ENCODE measurements at places on chromosomes 2 and 18.

DNA sequence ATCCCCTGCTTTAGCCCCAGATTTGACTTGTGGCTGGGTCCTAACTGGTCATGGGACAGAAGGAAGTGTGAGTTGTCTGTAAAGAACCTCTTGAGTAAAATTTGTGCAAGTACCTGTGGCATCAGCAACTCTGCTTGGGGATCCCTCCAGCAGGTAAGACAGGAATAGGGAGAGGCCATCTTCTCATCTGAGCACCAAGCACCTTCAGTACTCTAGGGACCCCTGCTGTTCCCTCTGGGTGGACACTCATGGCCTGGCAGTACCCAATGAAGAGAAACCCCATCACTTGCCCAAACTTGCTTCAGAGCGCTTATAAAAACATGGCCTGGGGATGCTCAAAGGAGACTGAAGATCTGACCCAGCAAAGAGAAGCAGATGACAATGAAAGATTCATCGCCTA is 297.8 kb downstream of the SP3 start:
- DNase-seq: no peak

DNA sequence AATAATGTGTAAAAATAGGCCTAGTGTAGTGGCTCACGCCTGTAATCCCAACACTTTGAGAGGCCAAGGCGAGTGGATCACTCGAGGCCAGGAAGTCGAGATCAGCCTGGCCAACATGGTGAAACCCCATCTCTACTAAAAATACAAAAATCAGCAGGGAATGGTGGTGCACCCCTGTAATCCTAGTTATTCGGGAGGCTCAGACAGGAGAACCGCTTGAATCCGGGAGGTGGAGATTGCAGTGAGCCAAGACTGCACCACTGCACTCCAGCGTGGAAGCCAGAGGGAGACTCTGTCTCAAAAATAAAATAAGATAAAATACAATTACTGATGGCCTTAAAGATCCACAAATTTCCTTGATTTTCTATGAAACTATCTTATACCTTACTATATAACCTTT is 3.8 kb downstream of the ATF2 start:
- no peak for DNase-seq

DNA sequence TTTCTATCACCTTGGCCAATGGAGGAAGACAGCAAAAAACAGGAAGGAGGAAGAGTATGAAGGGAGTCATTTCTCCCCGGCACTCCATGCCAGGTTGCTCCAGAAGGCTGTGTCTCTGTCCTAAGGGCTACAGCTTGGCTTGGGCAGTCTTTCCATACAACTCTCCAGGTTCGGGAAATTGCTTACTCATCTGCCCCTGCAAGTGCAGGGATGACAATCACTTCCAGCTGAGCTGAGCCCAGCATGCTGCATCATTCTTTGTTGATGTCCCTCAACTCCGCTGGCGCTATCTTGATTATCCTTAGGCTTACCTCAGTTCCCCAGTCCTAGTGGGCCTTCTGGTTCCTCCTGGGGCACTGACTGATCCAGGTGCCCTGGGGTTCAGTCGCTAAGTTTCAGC is 86.9 kb upstream of the COPS8 start:
- no peak for DNase-seq

DNA sequence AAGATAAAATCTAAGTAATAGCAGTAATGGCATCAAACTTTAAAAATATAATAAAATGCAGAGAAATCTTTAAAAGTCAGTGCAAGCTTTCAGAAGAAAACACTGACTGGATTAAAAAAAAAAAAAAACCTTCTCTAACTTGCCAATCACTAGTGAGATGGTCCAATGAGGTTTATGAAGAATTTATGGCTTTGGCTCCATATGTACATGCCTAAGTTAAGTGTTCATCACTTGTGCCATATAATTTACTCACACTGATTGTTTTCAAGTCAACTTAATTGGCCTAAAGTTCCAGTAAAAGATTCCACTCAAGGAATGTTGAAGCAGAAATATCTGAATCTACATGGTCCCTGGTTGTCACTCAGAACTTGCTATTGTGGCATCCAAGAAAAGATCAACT is 40.7 kb upstream of the RAB27B start:
- no peak for DNase-seq

DNA sequence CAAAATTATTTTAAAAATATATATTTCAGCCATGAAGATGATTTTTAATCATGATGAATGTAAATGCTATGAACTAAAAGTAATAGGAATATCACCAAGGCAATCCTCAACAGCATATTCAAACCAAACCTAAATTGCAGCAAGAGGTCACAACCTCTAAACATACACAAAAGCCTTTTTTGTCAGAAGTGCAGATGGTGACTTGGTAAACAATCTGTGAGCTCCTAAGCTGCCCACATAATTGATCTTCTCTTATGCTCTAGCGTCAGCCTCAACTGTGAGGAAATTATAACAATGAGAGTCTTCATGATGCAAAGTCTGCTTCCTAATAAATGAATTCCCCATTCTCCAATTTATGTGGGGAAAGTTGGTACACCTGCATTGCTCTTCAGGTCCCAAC is 113.2 kb downstream of the TSN start:
- DNase-seq: no peak

GRCh38 chr2:81396417-81397019 is 1092.0 kb upstream of the LRRTM1 start:
- no peak for DNase-seq

- DNase-seq: no peak
Observed at GRCh38 chr2:68426446-68426845, 40.6 kb downstream of the FBXO48 start.

GRCh38 chr2:69604026-69604678 is 39.4 kb downstream of the AAK1 start:
- no peak for DNase-seq

- DNase-seq: no peak
Observed at GRCh38 chr2:51153236-51153635, 121.3 kb upstream of the NRXN1 start.

DNA sequence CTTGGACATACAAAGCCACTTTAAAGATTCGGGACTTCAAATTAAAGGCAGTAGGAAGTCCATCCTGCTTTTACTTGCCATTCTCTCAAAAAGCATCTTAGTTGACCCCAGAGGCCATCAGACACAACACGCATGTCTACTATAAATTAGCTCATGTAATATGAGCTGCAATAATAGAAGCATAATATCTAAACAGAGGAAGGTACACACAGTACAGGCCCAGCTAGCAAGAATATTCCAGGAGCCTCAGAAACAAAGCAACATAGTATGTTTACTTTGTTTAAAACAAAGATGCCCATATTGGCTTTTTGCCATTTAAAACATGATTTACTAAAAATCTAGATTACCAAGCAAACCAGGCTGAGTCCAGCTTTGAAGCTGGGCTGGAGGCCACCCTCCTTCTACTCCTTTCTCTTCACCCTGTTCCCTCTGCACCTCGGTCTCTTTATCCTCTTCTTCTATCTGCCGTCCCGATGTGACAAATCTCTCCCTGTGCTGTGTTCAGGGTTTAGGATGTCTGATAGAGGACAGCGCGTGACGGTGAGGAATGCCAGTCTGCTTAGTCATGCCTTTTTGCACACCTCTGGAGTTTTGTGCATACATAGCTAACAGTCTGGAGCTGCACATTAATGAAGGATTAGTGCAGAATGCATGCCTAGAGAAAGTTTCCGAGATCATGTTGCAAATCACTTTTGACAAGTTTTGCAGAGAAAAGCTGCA is 28.2 kb downstream of the DTNA start:
- DNase-seq: no peak

- no peak for DNase-seq
Observed at GRCh38 chr2:30404319-30405259, 42.5 kb upstream of the LCLAT1 start.

DNA sequence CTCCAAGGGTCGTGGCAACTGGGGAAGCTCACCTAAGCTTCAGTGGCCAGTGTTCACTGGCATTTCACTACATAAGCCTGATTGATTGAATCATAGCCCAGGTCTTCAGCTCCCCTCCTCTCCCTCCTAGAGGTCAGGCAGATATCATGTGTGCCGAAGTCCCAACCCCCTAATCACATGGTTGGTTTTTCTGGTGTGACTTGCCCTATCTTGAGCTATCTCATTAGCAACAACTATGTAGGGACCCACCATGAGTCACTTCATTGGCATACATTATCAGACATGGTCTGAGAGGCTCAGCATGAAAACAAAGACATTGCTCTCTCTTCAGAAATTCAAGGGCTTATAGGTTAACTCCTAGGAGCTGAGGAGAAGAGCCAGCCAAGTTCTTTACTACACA is 76.8 kb downstream of the LYPD1 start:
- DNase-seq: no peak

DNA sequence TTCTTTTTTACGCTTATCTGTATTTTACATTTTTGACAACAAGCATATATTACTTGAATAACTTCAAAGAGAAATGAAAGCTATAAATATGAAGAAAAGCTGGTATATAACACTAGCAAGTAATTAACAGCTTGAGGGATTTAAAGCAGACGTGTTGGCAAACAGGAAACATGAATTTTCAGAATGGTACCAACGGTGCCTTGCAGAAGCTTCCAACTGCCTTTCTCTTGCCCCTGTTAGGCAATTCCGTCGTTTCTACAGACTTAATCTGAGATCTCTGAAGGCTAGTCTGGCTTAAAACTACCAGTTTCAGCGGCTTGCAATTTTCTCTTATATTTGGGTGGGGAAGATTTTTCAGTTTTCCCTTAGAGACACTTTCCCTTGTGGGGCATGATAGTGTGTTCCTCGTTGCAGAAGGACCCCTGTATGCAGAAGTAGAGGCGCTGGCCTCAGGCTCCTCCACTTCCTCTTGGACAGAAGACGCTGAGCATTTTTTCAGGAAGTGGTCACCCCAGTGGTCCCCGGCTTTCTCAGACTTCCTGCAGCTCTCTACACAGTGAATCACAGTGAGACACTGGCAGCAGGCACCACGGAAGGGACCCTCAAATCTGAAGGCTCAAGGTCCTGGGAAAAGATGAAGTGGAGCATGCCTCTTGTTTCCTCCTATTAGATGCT is 56.2 kb upstream of the SLC16A14 start:
- no peak for DNase-seq

DNA sequence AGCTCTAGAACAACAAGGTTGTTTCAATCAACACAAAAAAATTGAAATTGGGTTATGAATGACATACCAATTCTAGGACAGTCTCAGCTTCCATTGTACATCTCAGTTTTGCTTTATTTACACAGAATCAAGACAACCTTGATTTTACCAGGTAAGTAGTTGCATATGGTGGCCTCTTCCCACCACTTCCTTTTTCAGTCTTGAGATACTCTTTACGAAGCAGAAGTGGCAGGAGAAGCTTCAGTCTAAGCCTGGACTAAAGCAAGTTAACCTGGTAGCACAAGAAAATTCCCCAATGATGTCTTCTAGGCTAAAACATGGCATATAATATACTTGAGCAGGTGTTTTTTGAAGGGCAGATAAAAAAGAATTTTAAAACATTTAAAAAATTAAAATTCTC is 10.7 kb upstream of the FAM136A start:
- DNase-seq: no peak

DNA sequence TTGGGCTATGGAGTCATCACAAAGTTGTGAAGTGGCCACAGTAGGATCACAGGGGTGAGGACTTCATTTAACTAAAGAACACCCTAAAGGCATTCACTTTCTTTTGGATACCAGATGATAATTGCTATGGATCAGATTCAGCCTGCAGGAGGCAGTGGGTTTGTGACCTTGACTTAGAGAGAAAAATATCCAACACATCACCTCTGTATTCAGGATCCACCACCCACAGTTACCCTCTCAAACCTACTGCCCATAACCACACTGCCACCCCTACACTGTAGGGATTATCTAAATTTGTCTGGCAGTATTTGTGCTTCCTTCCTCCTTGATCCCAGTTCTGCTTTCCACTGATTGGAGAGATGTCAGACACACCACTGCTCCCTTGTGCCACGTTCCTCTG is 269.4 kb downstream of the MYCN start:
- no peak for DNase-seq
